ENCODE measurements at places on chromosomes 12 and 14.

DNA sequence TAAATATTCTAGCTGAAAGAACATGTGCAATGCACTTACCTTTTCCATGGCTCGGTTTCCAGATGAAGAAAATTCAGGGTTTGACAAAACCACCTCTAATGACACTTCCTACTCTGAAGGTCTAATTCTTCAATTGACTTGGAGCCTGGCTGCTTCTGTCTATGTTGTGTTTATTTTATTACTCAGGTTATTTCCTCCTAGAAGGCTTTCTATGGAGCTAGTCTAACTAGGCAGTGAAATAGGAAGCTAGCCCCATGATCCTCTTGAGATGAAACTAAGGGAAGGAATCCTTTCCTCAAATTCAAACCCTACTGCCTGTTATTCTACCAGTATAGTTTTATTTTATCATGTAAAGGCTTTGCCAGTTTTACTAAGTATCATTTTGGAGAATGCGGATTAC is 20.9 kb upstream of the IFNG-AS1 start:
- DNase-seq = no peak

DNA sequence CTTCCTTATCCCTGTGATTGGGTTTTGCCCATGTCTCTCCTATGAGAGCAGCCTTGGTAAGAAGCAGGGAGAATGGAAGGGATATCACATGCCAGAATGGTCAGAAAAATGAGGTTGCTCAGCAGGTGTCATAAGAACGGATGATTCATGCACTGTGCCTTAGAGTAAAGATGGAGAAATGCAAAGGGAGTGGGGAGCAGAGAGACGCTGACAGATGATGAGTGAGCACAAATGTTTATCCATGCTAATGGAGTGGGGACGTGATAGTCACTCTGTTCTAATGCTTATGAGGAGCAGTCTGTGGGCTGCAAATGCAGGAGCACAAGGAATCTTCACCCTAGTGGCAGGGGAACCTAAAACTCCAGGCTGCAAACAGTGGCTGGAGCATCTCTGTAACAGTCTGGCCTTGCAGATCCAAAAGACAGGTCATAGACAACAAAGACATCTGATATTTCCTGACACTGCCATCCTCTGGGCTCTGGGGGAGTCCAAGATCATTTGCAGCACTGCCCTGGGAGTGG is 243.2 kb downstream of the CACNA1C start:
- DNase-seq = no peak

DNA sequence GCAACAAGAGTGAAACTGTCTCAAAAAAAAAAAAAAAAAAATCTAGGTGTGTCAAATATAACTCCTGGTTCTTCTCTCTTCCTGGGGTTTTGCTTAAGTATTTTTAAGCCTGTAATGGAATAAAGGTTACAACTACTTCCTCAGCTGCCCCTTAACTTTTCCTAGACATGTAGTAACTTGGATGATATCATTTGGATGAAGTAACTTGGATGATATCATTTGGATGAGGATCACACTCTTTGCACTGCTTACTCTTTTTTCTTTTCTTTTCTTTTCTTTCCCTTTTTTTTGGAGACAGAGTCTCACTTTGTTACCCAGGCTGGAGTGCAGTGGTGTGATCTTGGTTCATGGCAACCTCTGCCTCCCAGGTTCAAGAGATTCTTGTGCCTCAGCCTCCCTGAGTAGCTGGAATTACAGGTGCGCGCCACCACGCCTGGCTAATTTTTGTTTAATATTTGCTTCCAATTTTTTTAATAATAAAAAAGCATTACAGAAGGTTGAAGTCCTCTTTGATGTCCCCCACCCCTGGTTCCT is 775 bp upstream of the FAM186A start:
- DNase-seq = no peak

DNA sequence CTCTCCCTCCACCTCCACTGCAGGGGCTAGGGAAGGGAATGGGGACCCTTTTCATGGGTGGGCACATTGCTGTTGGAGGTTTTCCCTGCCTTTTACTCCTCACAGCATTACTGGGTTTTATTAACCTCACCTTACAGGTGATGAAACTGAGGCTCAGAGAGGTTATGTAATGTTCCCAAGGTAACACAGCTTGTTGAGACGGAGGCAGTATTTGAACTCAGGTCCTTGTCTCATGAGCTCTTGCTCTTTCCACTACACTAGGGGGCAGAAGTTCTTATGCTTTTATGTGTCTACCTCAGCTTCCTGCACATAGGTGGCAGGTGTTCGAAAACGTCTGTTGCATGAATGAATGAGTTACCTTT is 11.7 kb downstream of the CISTR start:
- no peak for DNase-seq

- DNase-seq = peak; percentile 98
Measured at GRCh38 chr14:61355892-61356325, 34.5 kb downstream of the PRKCH start.

DNA sequence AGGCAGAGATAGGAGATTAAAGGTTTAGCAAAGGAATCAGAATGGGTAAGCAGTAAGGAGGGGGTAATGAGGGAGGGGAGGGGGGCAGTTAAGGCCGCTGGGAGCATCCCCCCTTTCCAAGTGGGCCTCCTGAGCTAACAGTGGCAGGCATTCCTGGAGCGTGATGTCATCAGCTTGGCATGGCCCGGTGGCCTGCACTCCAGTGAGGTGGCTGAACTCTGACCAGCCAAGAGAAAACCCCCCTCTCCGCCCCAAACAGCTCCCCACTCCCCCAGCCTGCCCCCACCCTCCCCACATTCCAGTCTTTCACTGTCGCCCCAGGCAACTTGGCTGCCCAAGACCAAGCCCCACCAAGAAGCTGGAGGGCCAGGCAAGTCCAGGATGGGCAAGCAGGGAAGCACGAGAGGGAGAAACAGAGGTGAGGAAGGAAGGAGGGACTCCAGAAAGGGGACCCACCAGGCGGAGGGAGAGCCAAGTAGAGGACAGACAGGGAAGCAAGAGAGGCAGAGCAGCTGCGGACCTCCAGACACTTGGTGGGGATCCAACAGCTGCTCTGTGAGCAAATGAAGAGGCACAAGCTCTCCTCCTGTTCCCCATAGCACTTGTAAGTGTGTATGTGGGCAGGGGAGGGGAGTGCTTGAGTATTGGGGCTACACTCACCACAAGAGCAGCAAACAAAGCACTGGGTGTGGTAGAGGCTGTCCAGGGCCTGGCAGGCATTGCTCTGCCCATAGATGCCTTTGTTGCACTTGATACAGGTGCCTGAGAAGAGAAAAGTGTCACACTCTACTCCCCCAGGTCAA is 4.5 kb downstream of the AJUBA start:
- DNase-seq = peak; percentile 82

Measured in HTR-8/SVneo (cell line).